ENCODE measurements at places on chromosomes 2 and 18.
A peak's percentile ranks its signal among the peaks of the same experiment; 100 is the strongest.

GRCh38 chr2:144358979-144359541 is 160.9 kb downstream of the ZEB2 start:
- peak; percentile 29 for DNase-seq

DNA sequence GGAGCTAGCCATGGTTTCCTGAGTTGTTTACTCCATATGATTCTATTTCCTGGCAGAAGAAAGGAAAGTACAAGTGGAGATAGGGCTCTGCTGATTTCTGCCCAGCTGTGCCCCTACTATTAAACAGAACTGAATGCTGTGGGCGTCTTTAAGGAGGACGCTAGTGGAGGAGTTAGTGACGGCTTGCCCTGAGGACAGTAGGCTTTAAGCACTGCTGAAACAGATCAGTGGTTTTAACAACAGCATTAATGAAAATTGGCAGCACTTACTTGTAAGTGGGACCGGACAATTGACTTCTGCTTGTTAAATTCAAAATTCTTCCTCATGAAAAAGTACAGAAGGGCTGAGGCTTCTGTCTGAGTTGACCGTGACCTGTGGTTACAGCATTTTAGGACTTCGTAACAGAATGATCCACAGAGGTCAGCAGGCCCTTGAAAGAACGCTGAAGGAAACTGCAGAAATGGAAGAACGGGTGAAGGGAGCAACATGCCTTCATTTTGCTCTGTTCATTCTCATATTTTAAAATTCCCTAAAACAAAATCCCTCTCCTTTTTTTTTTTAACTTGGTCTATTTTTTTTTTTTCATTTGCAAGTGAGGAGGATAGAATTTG is 80.6 kb upstream of the CCDC195 start:
- no peak for DNase-seq

- no peak for DNase-seq
Measured at GRCh38 chr2:231512222-231512621, 18.0 kb downstream of the NMUR1 start.

DNA sequence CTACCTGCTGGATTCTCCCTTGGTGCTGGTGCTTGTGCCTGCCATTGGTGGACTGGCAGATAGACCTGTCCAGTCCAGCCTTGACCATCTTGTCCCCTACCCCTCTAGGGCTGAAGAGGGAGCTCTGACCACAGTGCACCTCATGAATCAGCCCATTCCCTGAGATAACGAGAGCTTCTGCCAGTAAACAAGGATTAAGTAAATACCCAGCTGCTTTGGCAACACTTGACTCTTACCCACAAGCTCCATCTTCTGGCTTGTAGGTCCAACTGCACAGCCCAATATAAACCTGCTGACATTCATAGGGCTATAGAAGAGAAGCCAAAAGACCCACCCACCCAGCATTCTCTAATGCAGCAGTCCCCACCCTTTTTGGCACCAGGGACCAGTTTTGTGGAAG is 186.4 kb downstream of the PIK3C3 start:
- no peak for DNase-seq

DNA sequence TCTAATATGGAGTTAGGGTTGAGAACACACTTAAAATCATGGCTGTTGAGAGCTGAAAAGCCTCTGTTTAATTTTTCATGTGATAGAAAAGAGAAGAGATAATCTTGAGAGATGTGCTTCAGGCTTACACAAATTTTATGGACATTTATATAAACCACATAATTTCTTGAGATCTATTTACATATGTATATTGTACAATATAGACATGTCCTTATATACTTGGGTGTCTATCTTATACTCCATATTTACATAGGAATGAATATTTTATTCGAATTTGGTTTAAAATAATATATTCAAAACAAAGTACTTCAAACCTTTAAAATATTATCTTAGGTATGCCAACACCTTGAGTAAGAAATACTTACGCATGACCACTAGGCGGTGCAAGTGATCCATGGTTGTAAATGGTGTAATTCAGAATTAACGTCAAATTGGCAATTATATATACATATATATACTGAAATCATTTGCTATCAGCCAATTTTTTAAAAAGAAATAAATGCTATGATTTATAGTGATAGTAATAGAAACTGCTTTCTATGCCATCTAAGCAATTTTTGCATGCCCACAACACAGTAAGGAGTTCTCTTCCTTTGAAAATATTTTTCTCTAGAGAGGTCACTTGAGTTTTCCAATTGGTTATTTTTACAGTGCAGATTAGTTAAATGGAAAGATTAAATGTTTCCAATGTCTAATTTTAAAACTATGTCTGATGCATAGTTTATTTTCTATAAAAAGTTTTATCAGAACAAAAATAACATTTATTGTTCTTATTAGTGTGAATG is 37.6 kb upstream of the SPAG16 start:
- peak; percentile 26 for DNase-seq

Measured in MG63 (cell line).